MV-4-11 (cell line): ENCODE measurements at places on chromosomes 1 and 21.

DNA sequence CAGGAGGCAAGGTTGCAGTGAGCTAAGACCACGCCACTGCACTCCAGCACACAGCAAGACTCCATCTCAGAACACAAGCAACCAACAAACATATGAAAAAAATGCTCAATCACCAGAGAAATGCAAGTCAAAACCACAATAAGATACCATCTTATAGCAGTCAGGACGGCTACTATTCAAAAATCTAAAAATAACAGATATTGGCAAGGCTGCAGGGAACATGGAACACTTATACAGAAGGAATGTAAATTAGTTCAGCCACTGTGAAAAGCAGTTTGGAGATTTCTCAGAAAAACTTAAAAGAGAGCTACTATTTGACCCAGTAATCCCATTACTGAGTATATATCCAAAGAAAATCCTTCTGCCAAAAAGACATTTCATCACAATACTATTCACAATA, 27.6 kb upstream of the POGK start:
- no peak for DNase-seq

DNA sequence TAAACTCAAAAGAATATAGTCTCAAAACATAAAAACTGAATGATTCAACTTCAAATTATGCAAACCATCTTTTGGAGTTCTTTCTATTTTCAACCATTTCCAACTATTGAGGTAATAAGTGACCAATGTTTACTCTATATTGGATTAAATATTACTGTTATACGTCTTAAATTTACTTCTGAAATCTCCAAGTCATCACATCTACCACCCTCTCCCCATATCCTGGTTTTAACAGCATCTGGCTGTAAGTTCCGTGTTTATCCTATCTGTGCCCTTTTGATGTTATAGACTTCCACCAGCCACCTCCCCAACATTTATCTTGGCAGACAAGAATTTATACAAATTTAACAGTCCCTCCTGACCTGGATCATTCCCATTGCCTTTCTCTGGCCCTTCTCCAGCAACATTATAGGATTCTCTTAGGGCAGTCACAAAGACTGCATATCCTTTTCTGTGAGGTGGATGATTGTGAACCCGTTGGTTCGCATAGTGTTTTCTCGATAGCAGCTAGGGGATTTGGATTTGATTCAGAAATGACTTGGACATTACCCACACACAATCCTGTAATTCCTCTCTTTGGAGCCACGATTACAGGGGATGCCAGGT, 313.4 kb upstream of the FMN2 start:
- DNase-seq: no peak

DNA sequence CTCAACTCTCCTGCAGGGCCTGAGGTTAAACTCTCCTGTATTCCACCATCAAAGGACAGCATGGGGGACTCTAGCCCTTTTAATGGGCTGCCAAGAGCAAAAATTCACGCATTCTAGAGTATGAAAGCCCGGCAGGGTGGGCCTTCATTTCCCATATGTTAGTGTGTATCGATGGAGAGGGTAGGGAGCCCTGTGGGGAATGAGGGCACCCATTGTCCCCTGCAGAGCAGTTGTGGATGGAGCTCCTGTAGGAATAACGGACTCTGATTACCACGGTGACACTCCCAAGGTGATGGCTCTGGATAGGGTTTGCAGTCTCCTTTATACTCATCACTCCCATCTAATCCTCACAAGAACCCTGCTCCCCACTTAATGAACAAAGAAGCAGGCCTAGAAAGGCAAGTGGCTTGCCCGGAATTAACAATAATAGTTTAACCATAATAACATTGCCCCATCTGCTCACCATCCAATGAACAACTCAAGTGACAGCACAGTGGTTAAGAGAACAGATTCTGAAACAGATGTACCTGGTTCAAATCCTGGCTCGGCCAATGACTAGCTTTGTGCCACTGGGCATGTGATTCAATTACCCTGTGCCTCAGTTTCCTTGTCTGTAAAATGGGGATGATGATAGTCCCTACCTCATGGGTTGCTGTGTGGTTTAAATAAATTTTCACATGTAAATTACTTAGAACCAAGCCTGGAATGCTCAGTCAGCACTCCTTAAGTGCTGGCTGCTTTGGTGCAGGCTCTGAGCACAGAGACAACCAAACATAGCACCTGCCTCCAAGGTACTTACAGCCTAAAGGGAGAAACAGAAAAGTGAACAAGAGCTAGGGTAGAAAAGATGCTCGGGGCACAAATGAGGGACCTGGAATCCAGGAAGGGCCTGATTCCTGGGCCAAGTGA, 29.0 kb downstream of the HIVEP3 start:
- DNase-seq: no peak

DNA sequence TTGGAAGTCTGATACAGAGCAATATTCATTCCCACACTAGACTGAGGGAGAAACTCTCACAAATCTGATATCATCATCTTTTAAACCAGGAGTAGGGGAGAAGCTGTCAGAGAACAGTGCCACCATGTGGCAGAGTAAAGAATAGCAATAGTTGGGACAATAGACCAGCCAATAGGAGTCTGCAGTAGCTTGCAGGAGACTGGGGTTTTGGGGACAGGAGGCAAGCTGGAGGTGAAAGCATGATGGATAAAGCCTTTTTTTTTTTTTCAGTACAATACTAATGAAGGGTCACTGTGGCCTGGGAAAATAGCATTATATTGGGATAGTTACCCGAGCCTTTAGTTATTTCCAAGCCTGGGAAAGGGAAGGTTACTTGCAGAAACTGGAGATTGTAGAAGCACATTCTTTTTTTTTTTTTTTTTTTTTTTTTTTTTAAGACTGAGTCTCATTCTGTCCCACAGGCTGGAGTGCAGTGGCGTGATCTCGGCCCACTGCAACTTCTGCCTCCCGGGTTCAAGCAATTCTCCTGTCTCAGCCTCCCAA, 120.7 kb downstream of the S1PR1 start:
- peak; percentile 70 for DNase-seq

DNA sequence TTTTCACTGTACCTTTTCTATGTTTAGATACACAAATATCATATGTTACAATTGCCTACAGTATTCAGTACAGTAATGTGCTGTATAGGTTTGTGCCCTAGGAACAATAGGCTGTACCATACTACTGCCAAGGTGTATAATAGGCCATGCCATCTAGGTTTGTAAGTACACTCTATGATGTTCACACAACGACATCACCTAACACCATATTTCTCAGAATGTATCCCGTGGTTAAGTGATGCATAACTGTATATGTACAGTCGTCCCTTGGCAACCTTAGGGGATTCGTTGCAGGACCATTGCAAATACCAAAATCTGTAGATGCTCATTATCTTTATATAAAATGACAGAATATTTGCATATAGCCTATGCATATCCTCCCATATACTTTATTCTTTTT, 5.8 kb upstream of the SSR2 start:
- DNase-seq: no peak

DNA sequence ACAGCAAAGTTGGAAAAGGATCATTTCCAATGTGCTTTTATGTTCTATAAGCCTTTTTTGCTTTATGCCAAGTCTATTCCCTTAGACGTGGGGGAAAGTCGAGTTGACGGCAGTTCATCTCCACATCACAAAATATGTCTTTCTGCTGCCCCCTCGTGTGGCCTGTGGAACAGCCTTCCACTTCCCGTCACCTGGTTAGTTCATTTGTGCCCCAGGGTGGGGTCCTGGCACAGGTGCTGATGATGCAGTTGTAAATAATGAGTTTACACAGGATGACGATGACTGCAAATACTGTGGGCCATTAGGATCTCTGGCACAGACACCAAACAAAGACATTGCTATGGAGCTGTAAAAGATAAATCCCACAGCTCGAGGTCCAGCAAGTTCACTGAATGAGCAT, 10.0 kb upstream of the OTUD3 start:
- no peak for DNase-seq
